ENCODE measurements at places on chromosomes 5 and 9.

- no peak overlapping the region for H3K27ac ChIP-seq
- H3K36me3 ChIP-seq = no peaks in the 10 kb centered on the region
- DNase-seq = no peak
- no peaks in the 10 kb centered on the region for H3K4me1 ChIP-seq
- no peak overlapping the region for H3K4me3 ChIP-seq
- no peaks in the 10 kb centered on the region for H3K27me3 ChIP-seq
Measured at GRCh38 chr9:24413651-24414050, 132.0 kb downstream of the IZUMO3 start.

- H3K36me3 ChIP-seq = no peaks in the 10 kb centered on the region
- H3K27me3 ChIP-seq = peaks cover 11% of the 10 kb centered on the region
- H3K4me3 ChIP-seq = no peak overlapping the region
- H3K27ac ChIP-seq = no peak overlapping the region
- H3K4me1 ChIP-seq = no peaks in the 10 kb centered on the region
Measured at GRCh38 chr5:34511915-34512314, 144.2 kb upstream of the RAI14 start.

GRCh38 chr9:121812159-121812735 is 160.8 kb downstream of the DAB2IP start:
- no peak for DNase-seq
- H3K4me3 ChIP-seq = no peak overlapping the region
- H3K27me3 ChIP-seq = no peaks in the 10 kb centered on the region
- no peaks in the 10 kb centered on the region for H3K4me1 ChIP-seq
- no peaks in the 10 kb centered on the region for H3K36me3 ChIP-seq
- no peak overlapping the region for H3K27ac ChIP-seq

DNA sequence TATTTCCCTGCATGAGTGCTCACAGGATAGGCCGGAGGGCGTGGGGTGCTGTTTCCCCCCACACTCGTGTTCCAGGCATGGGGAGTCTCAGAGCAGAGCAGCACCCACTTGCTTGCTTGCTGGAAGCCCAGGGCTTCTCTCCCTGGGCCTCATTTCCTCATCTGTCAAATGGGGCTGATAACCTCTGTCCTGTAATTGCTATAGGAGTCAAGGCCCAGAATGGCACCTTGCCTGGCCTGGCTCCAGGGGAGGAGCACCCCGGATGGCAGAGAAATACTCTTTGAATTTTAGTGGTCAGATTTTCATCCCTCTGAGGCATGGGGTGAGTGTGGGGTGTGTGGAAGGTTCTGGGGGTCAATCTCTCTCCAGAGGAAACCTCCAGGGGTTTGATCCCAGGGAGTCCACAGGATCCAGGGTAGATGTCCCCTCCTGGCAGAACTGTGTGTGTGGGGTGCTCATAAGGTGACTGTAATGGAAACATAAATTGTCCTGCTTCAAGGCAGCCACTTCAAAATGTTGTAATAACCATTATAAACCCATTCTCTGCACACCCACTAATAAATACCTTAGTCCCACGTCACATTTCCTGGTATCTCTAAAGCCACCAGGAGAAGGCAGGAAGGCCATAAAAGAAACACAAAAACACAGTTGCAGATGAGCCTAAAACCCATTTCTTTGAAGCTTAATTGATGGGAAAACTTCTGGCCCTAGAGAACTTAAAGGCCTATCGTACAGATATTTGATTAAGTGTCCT is 272.2 kb downstream of the FSTL4 start:
- DNase-seq = no peak
- no peak overlapping the region for H3K4me3 ChIP-seq
- H3K27ac ChIP-seq = no peak overlapping the region
- H3K36me3 ChIP-seq = no peaks in the 10 kb centered on the region

GRCh38 chr5:170202117-170202516 is 30.7 kb upstream of the C5orf58 start:
- no peak overlapping the region for H3K27ac ChIP-seq
- H3K27me3 ChIP-seq = peaks cover 25% of the 10 kb centered on the region
- no peak for DNase-seq
- no peaks in the 10 kb centered on the region for H3K36me3 ChIP-seq
- H3K4me3 ChIP-seq = no peak overlapping the region

DNA sequence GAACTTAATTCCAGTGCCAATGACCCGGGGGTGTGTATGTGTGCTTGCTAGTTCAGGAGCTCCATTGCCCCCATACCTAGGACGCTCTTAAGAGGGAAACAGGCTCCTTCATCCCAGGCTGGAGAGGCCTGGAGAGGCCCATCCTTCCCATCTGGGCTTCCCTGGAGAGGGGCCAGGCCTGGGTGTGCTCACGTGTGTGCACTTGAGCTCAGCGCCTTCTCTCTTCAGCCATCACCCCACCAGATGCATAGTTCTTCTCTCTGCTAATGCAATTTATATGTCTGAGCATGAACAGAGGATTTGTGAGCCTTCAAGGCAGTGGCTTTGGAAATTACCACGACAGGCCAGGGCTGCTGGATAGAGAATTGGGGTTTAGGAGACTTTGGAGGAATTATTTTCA is 48.6 kb upstream of the SHB start:
- no peaks in the 10 kb centered on the region for H3K4me1 ChIP-seq
- H3K27ac ChIP-seq = no peak overlapping the region
- no peak overlapping the region for H3K4me3 ChIP-seq
- no peak for DNase-seq
- peaks cover 32% of the 10 kb centered on the region for H3K27me3 ChIP-seq
- H3K36me3 ChIP-seq = no peaks in the 10 kb centered on the region

GRCh38 chr5:122121479-122122465 is 7.6 kb upstream of the ZNF474 start:
- no peak overlapping the region for H3K4me3 ChIP-seq
- no peaks in the 10 kb centered on the region for H3K4me1 ChIP-seq
- peaks cover 5% of the 10 kb centered on the region for H3K27me3 ChIP-seq
- DNase-seq = no peak
- no peak overlapping the region for H3K27ac ChIP-seq

DNA sequence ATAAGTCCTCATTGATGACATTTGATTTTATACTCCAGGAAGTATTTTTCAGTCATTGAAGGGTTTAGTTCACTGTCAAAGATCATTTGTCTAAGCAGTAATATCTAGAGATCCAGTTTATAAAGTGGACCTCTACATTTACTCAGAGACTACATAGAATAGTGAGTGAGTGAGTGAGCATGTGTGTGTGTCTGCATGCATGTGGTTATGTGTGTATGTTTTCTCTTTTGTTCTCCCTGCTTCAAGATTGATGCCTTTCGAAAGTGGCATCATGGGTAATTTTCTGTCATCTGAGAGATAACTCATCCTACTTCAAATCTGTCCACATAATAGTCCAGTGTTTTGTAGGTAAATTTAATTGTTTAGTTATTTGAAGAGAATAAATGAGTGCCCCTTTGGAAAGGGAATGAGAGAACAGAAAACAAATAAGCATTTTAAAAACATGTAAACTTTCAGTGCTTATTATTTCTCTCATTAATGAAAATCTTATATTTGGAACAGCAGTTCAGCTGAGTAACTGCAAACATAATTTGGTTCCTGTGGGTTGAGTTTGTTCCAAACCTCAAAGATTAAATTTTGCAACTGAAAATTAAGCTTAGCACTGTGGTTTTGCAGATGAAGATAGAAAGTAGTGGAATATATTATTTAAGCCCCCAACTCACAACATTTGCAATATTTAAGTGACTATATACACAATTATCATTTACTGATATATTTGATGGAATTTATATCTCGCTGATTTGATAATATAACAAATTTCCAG is 1295.1 kb upstream of the C9orf72 start:
- DNase-seq = no peak
- no peaks in the 10 kb centered on the region for H3K4me1 ChIP-seq
- H3K4me3 ChIP-seq = no peak overlapping the region
- no peak overlapping the region for H3K27ac ChIP-seq
- no peaks in the 10 kb centered on the region for H3K36me3 ChIP-seq
- H3K27me3 ChIP-seq = no peaks in the 10 kb centered on the region

DNA sequence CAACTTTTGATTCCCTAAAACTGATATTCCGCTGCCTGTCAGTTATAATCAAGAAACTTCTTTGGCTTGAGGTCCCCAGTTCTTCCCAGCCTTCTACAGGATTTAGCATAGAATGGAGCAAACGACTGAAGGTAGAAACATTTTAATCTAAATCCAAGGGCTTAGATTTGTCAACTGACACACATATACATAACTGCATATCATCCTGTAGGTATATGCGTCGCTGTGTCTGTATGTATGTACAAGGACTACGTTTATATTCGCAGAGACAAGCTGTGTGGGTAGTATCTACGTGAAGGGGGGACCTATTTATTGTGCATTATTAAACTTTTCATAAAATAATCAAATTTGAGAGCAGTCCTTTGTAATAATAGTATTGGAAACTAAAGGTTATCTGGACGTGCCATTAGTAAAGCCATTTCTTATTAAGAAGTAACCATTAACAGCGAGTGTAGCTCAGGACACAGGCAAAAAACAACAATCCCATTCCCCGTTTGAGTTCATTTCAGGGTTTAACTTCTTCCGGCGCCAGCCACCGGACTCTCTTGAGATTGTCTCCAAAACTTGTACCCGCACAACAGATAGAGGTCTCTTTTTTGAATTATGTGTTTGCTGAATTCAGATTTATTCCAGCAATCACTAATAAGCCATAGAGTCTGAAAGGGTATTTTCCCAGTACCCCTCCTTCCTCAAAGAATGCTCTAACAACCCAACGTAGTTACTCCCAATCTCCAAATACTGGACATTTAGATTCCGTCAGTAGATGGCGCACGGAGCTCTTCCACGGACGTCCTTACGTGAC is 2.1 kb upstream of the MLLT3 start:
- no peaks in the 10 kb centered on the region for H3K36me3 ChIP-seq
- H3K27ac ChIP-seq = peak overlapping the region; percentile 31
- peak; percentile 20 for DNase-seq

GRCh38 chr5:66874004-66874403 is 277.8 kb downstream of the MAST4 start:
- no peak overlapping the region for H3K27ac ChIP-seq
- H3K36me3 ChIP-seq = no peaks in the 10 kb centered on the region
- DNase-seq = no peak
- peaks cover 4% of the 10 kb centered on the region for H3K27me3 ChIP-seq

DNA sequence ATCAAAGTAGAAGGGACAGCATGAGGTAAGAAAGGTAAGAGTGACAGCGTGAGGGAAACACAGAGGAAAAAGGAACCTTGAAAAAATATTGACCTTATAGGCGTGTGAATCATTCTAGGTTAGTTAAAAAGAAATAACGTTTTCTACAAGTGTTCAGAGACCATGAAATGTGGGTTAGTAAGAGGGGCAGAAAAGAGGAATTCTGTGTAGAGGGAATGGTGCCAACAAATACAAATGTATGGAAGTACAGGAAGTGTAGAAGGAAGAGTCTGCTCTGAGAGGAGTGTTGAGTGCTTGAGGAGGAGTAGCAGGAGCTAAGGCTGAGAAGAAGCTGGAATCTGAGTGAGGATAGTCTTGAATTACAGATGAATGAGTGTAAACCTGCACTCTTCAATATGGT is 418.6 kb upstream of the RIOK2 start:
- no peak overlapping the region for H3K27ac ChIP-seq
- H3K27me3 ChIP-seq = no peaks in the 10 kb centered on the region

DNA sequence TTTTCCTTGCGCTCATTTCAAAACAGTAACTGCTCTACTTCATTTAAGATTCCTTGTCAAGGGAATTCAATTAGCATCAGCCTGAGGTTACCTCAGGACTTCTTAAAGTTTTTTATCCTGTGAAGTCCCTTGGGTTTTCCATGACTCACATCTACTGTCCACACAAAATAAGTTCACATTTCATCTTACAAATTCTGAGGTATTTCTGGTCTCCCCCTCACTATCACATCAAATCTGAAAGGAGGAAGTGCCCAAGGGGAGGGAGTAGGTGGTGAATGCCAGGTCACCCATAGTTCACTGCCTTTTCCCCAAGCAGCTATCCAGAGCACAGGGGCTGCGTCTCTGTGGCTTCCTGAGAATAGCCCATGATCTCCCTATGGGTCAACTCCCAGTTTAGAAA is 227.1 kb upstream of the NREP start:
- H3K27me3 ChIP-seq = no peaks in the 10 kb centered on the region
- H3K4me3 ChIP-seq = no peak overlapping the region
- DNase-seq = peak; percentile 24

DNA sequence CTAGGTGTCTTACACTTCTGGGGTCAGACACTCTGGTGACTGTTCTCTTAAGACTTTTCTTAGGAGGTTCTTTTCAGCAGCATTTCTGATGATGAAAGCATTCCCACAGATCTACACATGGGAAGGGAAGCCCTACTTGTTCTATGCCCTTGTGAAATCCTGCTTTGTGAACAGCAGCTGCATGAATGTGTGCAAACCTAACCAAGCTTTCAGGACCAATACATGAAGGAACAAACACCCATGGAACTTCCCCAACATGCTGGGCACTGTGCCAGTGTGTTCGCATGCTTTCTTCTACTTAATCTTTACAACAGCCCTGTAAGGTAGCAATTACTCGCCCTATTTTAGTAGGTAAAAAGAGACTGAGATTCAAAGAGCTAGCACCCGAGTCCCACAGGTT is 439.9 kb upstream of the KLF4 start:
- no peak for DNase-seq
- H3K27ac ChIP-seq = no peak overlapping the region
- H3K27me3 ChIP-seq = no peaks in the 10 kb centered on the region
- H3K36me3 ChIP-seq = peaks cover 4% of the 10 kb centered on the region
- H3K4me1 ChIP-seq = peaks cover 3% of the 10 kb centered on the region

DNA sequence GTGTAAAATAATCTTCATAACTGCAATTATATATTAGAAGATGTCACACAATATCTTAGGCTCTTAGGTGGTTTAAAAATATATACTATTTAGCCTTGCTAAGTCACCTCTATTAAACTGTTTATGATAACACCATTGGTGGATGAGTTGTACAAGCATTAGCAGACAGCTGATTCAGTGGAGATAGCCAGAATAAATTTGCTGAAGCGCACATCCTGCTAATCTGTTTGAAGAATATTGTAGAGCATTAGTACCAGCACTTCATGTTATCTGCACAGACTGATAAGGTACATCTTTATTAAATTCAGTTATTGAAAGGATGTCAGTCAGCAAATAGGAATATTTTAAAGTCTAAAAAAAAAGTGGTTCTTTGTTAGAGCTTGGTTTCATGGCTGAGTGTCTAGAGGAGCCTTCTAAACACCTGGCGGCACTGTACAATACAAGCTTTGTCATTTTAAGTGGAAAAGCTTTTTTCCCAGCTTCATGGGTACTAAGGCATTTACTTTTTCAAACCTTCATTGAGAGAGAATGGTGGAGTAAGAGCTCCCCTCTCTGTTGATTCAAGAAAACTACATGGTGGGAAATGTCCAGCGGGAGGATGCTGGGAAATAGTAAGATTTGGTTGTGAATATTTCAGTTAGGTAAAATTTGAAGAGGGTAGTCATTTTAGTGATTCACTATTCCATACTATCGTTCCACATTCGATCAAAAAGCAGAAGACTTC is 275.1 kb downstream of the SLF1 start:
- H3K27ac ChIP-seq = no peak overlapping the region
- no peaks in the 10 kb centered on the region for H3K36me3 ChIP-seq
- no peak overlapping the region for H3K4me3 ChIP-seq
- no peaks in the 10 kb centered on the region for H3K27me3 ChIP-seq

- H3K4me1 ChIP-seq = no peaks in the 10 kb centered on the region
- no peak for DNase-seq
- H3K27me3 ChIP-seq = peaks cover 5% of the 10 kb centered on the region
- H3K36me3 ChIP-seq = no peaks in the 10 kb centered on the region
- H3K27ac ChIP-seq = no peak overlapping the region
- H3K4me3 ChIP-seq = no peak overlapping the region
Measured at GRCh38 chr5:169171515-169171914, 129.4 kb downstream of the SLIT3 start.

- peaks cover 9% of the 10 kb centered on the region for H3K36me3 ChIP-seq
- peaks cover 70% of the 10 kb centered on the region for H3K4me1 ChIP-seq
- H3K4me3 ChIP-seq = no peak overlapping the region
Measured at GRCh38 chr9:99126312-99126711, 21.4 kb downstream of the TGFBR1 start.
